ENCODE measurements at places on chromosomes 2 and 18. TPM values are rescaled to one million over a fixed set of nuclear protein-coding genes. Genes with fewer than 3 reads are reported as not detected.

Gene TEX44
- not detected for total RNA-seq

Gene DCDC2C
- total RNA-seq: not detected

Gene COQ10B
- 34.1 TPM for total RNA-seq

Gene OTOF
- total RNA-seq: 0.15 TPM

Gene VAMP8
- total RNA-seq: 34.1 TPM

Gene FOSL2
- 15.3 TPM for total RNA-seq

Gene SIX2
- 0.32 TPM for total RNA-seq

Gene KLHL41
- total RNA-seq: 0.15 TPM

Gene CRYBA2
- not detected for total RNA-seq

Gene NEURL3
- total RNA-seq: 0.15 TPM

Gene AQP12A
- total RNA-seq: not detected

Gene ANO7
- 0.15 TPM for total RNA-seq

Gene SLC19A3
- total RNA-seq: 0.15 TPM

Gene TMEM200C
- 2.3 TPM for total RNA-seq

Gene CHRNG
- total RNA-seq: not detected

Gene GPR148
- total RNA-seq: not detected

Gene UGT1A8
- not detected for total RNA-seq

Gene SETBP1
- 6.2 TPM for total RNA-seq

Gene RAD51AP2
- not detected for total RNA-seq

Gene PPP1R1C
- not detected for total RNA-seq

Gene C2orf80
- total RNA-seq: not detected

Gene SKOR2
- not detected for total RNA-seq

Gene PTPRN
- under 0.01 TPM for total RNA-seq

Gene ERLEC1
- 59.3 TPM for total RNA-seq

Gene MORN2
- total RNA-seq: 29.2 TPM

Gene MMADHC
- 243 TPM for total RNA-seq

Gene SCYGR5
- total RNA-seq: not detected

Gene REG3G
- not detected for total RNA-seq

Gene ITPRIPL1
- total RNA-seq: 1.6 TPM

Gene RAX
- not detected for total RNA-seq

Gene CCDC74B
- 2.7 TPM for total RNA-seq

Gene WDR75
- 53.6 TPM for total RNA-seq

Gene MALT1
- total RNA-seq: 10.9 TPM

Gene ALPP
- not detected for total RNA-seq

Gene NAGK
- 46.8 TPM for total RNA-seq

Gene GALNT3
- 0.32 TPM for total RNA-seq

Gene HOXD11
- not detected for total RNA-seq

Gene SLC5A7
- not detected for total RNA-seq

Gene GRB14
- total RNA-seq: 11.9 TPM

Gene COL4A4
- total RNA-seq: not detected

Gene SAP130
- 2.6 TPM for total RNA-seq

Gene GYPC
- 1.5 TPM for total RNA-seq

Gene UGT1A10
- total RNA-seq: not detected

Gene TNS1
- total RNA-seq: 19.8 TPM

Gene IL36RN
- not detected for total RNA-seq

Gene LRRTM4
- not detected for total RNA-seq

Gene PSTPIP2
- total RNA-seq: 7.4 TPM

Gene LONRF2
- total RNA-seq: 0.15 TPM

Gene FER1L5
- total RNA-seq: 0.15 TPM

Gene DSEL
- total RNA-seq: 6.2 TPM

Gene UGT1A9
- total RNA-seq: not detected

Gene SCLY
- total RNA-seq: 22.1 TPM

All from epithelial cell of umbilical artery (primary cell).